ENCODE measurements at places on chromosomes 6 and 20.

- no peak for DNase-seq
Observed at GRCh38 chr6:161138543-161139303, 135.1 kb downstream of the AGPAT4 start.

DNA sequence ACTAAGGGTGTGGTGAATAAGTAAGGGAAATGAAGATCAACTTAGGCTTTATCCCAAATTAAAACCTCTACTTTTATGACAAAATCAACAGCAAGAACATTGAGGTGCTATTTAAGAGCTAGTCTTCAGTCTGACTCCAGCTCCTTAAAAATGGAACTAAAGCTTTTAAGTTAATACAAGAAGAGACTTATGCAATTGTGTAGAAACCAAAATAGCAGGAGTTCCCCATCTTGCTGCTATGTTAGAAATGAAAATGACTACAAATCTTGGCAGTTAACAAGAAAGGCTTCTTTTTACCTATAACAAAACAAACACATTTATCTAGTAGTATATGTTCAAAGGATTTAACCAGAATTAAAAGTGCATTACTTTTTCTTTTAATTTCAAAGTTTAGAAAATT, 25.7 kb downstream of the HMGN3 start:
- DNase-seq, result no peak

- DNase-seq, result no peak
Observed at GRCh38 chr20:33091147-33091546, 11.7 kb downstream of the BPIFB4 start.

DNA sequence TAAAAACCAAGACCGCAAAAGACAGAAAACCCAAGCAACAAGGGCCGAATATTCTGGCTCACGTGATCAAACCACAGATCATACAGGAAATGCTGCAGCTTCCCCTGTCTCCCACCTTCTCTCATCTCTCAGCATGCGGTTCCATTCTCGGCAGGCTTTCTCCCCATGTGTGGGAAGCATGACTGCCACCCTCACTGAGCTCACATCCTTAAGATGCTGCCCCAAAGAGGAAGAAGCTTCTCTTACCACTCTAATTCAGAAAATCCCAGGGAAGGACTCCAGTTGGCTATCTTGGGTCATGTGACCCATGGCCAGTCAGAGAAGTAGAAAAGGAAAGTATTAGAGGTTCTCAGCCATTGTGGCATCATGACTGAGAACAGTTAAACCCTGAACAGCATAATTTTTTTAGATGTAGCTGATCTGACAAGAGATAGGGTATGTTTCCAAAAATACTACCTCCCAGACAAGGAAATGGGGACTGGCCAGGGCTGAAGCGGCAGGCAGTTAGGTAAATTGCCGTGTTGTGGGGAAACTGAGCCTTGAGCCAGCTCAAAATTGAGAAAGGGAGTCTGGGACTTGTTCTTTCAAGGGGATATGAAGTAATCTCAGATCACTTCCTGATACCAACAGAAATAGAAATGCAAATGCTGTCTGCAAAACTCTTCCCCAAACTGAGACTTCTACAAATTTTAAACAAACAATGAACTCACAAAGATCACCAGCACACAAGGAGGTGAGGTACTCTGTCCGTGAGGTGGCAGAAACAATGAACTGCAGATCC, 37.1 kb upstream of the GRM4 start:
- no peak for DNase-seq

- no peak for DNase-seq
Observed at GRCh38 chr6:27149150-27149549, 98.4 kb upstream of the PRSS16 start.

DNA sequence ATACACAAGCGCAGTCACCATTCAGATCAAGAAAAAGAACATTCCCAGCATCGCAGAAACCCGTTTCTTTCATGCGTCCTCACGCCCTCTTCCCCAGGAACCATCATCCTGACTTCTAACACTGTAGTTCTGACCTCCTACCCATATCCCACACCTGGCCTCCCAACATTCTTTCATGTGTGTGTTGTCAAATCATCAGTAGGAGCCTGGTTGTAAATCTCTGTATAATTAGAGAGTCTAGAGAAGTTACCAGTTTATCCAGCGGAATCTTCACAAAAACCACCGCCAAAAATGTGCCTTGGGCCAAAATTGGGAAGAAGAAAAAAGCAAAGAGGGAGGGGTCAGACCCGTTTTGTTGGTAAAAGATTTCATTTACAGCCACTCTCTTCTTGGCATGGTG, 91.6 kb downstream of the RTN4IP1 start:
- no peak for DNase-seq

GRCh38 chr6:11514672-11515071, 22.9 kb upstream of the TMEM170B start:
- DNase-seq, result no peak

Data from fibroblast of skin of left biceps (primary cell).